ENCODE measurements at places on chromosomes 1 and 21.

GRCh38 chr1:29690156-29690555, 453.8 kb downstream of the PTPRU start:
- no peak for DNase-seq

DNA sequence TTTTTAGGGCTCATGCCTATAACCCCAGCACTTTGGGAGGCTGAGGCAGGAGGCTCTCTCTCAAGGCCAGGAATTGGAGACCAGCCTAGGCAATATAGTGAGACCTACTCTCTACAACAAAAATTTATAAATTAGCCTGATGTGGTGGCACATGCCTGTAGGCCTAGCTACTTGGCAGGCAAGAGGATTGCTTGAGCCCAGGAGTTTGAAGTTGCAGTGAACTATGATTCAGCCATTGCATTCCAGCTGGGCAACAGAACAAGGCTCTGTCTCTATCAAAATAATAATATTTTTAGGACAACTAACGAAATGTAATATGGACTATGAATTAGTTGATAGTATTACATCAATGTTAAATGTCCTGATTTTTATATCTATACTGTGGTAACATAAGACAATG, 68.8 kb upstream of the ARID1A start:
- no peak for DNase-seq

GRCh38 chr21:28247454-28248020, 745.1 kb downstream of the LTN1 start:
- DNase-seq, result no peak

DNA sequence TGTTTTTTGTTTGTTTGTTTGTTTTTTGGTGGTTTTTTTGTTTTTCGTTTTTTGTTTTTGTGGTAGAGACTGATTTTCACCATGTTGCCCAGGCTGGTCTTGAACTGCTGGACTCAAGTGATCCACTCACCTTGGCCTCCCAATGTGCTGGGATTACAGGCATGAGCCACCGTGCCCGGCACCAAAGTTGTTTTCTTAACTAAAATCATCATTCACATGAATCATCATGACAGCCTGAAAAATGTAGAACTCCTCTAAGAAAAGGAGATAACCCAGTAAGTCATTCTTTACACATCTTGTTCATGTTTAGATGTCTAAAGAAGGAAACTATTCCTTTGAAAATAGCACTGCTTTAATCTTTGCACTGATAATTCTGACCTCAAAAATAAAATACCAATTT, 37.5 kb downstream of the DISP1 start:
- DNase-seq, result no peak

DNA sequence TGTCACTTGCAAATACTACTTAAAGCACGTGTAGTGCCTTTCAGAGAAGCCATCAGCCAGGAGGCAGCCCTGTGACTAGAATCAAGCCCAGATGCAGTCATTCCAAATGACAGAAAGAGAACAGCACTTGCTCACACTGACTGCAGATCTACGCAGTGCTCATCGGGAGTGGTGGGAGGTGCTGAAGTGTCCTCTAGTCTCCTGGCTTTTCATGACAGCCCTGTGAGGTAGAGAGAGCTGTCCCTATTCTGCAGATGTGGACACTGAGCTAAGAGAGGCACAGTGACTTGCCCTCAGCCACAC, 62.3 kb upstream of the EDN2 start:
- no peak for DNase-seq

- peak; percentile 35 for DNase-seq
Measured at GRCh38 chr1:64242895-64243756, 39.7 kb downstream of the UBE2U start.

DNA sequence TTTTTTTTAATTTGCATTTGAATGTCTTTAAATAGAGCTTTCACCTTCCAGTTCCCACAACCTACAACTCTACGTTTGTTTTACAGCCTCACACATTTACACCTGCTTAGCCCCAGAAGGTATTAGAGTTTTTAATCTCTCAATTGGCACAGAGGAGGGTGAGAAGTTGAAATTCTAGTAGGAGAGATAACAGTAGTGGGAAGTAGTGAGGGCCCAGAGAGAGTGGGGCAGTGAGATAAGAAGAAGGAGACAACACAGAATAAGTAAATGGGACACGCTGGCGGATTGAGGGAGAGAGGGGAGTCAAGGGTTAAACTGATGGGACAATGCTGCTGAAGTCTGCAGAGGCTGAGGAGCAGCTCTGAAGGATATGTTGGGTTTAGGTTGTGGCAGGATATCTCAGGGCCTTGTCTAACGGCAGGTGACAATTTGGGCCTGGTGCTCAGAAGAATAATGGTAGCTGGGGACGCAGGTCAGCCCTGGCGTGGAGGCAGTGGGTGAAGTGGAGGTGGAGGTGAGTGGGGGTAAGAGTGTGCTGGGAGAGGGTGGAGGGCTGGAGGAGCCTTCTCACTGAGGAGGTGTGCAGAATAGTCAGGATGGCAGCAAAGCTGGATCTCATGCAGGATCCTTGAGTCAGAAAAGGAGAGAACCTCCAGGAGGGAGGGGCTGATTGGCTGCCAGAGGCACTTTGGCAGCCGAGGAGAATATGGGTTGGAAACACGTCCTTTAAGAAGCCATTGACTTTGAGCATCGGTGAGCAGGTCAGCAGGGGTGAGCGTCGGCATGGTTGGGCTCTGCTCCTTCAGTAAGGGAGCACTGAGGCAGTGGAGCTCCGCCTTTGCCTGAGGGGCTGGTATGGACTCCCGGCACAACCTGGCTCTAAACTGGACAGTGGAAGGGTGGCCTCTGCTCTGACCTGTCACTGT, 72.9 kb downstream of the SYT6 start:
- no peak for DNase-seq

- no peak for DNase-seq
Measured at GRCh38 chr1:91948097-91948496, 1.1 kb upstream of the BRDT start.

GRCh38 chr1:205186191-205186590, 25.3 kb downstream of the DSTYK start:
- DNase-seq, result no peak

DNA sequence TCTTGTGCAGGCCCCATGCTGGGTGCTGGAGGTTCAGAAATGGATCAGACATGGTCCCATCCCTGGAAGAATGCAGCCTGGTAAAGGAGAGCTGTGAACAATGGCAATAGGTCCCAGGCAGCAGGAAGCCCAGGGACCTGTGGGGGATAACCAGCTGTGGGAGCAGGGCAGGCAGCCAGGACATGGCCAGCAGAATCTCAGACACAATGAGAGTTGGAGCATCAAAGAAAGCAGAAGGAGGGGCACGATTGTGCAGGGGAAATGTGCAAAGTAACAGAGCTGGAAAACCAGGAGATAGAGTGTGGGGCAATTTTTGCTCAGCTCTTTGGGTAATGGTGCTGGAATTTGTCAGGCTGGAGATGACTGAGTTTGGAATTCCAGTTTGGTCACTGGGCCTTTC, 44.3 kb downstream of the C8B start:
- no peak for DNase-seq

DNA sequence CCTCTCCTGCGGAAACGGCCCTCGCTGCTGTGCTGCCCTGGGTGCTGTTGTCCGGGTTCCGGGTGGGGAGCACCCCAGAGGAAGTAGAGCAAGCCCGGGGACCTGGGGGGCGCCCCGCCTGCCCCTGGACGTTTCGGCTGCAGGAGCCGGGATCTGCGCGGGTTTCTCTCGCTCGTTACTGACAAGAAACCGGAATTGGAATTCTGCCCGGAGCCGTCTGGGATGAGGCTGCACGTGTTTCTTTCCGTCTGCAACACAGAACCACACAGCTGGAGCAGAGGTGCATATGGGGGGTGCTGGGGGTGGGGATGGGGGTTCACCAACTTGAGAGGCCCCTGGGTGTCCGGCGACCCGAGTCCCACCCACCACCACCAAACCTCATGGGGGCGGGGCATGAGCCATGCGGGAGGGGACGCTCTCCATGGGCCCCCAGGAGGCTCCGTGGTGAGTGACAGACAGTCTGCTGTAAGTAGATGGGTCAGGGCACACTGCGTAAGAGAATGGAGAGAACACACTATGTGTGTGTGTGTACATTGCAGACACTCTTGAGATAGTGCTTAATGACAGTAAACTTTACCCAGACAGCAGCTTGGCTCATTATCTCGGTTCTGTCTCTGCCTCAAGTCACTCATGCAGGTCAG, 261.4 kb upstream of the C1orf174 start:
- DNase-seq, result no peak

DNA sequence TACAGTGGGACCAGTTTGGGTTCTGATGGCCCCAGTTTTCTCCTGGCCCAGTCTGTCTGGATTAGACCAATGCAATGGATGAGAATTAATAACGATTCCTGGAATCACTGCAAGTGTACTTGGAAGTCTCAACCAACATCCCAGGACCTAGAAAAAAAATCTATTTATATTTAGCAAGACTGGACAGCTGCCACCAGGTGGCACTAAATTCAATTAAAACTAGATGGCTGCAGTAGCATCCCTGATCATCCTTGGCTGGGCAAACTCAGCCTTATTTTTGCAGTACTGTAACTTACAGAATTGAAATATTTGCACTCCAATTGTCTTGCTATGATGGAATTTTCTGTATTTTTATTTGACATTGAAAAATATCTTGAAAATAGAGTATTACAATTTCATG, 165.7 kb downstream of the NCAM2 start:
- DNase-seq, result no peak

- DNase-seq, result no peak
Measured at GRCh38 chr1:23478896-23479665, 4.9 kb downstream of the ASAP3 start.

DNA sequence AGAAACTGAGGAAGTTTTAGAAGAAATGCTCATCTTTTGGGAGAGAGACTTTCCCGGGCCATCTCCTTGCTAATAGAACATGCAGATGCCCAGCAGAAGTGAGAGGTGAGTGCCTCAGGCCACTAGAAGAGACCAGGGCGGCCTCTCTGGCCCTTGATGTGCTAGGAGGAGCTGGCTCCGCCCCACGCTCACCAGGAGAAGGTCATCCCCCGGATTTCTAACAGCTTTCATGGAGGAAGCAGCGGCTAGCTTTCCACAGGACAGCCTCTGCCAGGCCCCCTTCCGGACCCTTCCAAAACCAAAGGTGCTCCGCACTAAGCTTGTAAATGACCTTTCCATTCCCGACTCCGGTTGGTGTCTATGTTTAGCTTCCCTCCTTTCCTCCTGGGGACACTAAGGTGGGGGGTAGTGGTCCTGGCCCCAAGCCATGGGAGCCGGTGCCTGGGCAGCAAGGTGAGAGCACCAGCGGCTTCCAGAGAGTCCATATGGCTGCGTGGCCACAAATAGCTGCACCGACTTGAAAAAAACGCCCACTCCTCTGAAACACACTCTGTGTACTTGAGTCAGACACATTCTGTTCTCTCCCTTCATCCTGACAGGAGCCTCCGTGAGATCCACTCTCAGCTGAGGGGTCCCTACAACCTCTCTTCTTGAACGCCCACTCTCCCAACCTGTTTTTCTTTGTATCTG, 249.9 kb downstream of the TNR start:
- DNase-seq, result peak; percentile 72

DNA sequence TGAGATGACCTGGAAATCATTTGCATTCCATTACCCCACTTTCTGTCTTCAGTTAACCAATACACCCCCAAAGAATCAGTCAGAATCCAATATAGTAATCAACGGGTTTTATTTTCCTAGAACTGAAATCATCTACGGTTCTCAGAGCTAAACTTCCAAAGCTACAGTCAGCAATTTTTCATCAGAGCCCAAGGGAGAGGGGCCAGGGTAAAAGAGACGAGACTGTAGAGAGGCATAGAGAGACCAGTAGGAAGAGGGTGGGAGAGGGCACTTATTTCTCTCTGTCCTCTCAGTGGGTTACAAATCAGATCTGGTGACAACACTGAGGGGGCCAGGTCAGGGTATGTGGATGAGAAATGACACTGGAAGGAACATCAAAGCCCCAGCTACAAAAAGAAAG, 1.1 kb upstream of the MRPL24 start:
- DNase-seq, result no peak

DNA sequence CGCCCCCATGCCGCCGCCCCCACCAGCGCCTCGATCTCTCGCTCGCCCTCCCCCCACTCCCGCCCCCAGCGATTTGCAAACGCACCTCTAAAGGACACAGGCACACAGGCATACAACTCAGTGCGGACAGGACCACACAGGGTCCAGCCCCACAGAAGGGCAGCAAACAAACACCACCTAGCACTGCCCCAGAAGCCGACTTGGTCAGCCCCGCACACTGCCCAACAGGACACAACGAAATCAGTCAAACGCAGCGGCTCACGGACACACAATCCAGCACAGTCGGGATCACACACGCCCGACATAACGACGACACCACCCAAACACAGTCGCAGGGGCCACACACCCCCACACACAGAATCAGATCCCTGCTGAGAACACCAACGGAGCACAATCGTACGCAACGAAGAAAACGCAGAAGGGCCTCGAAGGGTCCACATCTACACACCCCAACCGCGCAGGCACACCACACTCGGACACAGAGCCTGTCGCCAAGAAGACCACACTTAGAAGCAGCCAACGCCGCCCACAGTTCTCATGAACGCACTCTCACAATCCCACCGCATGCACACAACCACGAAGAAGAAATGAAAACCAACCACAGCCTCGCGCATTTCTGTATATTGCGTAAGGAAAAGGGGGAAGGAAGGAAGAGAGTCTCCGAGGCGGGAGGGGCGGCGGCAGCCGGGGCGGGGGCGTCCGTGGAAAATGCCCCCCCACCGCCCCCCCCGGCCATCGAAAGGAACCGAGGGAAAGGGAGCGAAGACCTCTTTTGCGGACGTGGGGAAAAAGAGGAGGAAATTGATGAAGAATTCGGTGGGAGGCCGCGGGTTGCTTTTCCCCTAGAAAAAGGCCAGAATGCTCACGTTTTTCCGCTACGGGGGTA, 481 bp downstream of the TAL1 start:
- DNase-seq, result no peak

DNA sequence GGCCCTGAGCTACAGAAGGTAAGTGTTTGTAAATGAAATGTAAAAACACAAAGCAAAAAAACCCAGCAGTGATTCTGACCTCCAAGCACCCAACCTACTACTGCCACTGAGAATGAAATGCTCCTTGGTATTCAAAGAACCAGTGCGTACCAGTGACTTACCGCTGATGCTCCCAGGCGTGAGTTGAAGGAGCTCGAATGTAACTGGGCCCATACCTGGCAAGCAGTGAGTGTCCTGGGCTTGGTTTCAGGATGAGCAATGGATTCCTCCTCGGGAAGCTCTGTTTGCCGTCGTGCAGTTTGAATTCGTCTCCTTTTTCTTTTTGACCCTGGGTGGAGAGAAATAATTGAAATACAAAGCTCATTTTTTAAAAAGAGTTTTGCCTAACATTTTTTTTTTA, 121.9 kb downstream of the ATG4C start:
- no peak for DNase-seq

- DNase-seq, result no peak
Measured at GRCh38 chr1:68473060-68473459, 23.3 kb upstream of the RPE65 start.

DNA sequence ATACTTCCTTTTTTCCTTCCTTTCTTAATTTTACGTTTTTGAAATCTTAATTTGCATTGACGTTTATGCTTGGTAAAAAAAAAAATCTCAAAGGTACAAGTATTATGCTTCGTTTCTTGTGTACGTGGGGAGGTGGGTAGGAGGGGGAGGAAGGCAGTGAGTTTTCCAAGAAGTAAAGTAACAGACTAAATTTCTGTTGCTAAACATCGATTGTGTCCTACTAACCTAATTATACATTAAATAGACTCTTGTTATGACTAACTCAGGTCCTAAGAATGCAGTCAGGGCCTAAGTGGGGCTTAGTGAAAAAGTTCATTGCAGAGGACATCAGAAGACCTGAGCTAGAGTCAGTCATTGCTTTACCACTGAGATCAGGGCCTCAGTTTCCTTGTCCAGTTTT, 17.5 kb downstream of the NEK7 start:
- DNase-seq, result no peak
